ENCODE measurements at places on chromosomes 16 and 17.

- peaks cover 47% of the 10 kb centered on the region for H3K4me1 ChIP-seq
- peak; percentile 34 for DNase-seq
These were observed 1.2 kb upstream of the STARD3 start for GRCh38 chr17:39635614-39636176.

- peaks cover 24% of the 10 kb centered on the region for H3K4me1 ChIP-seq
- peaks cover 6% of the 10 kb centered on the region for H3K36me3 ChIP-seq
- H3K4me3 ChIP-seq, result peak overlapping the region; percentile 66
These were observed 530 bp downstream of the NAA60 start for GRCh38 chr16:3444032-3444388.

GRCh38 chr16:1390239-1390779 lies 24.2 kb downstream of the UNKL start:
- no peak overlapping the region for H3K27ac ChIP-seq
- no peaks in the 10 kb centered on the region for H3K4me1 ChIP-seq
- no peak for DNase-seq
- peaks cover 26% of the 10 kb centered on the region for H3K36me3 ChIP-seq

DNA sequence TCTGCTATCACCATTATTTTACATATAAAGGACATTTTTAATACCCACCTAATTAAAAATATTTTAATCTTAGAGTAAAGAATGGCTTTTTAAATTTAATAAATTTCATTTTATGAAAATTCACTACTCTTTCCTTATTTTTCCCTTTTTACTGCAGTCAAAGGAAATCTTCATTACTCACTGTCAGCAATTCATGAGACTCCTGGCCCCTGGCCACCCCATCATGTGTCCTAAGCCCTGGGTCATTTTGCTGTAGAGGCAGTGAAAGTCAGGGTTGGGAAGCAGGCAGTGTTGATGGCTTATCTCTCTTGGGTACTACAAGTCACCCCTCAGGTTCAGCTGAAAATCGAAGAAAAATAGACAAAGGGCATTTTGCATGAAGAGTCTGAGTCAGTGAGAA lies 468.6 kb upstream of the CCL2 start:
- H3K27me3 ChIP-seq, result no peaks in the 10 kb centered on the region
- H3K27ac ChIP-seq, result no peak overlapping the region
- H3K4me1 ChIP-seq, result no peaks in the 10 kb centered on the region
- H3K4me3 ChIP-seq, result no peak overlapping the region
- no peaks in the 10 kb centered on the region for H3K36me3 ChIP-seq

DNA sequence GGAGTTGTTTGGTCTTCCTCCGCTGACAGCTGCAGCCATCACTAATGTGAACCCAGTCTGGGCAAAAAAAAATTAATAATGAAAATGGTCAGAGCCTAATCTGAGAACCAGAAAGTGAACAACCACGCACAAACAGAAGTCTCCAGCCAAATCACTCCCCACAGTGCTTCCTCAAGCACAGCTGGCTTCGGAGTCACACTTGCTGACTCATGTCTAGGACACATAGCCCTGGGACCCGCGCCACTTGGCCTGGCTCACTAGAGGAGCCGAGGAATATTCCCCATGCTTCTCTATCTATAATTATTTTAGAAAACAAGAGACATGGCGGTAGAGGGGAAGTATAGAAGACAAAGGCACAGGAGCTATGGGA lies 109.1 kb downstream of the ZFHX3 start:
- H3K4me1 ChIP-seq, result no peaks in the 10 kb centered on the region
- H3K4me3 ChIP-seq, result no peak overlapping the region
- no peak overlapping the region for H3K27ac ChIP-seq
- no peaks in the 10 kb centered on the region for H3K36me3 ChIP-seq
